Lung microvascular endothelial cell (primary cell): ENCODE measurements at places on chromosomes 6 and 20. TPM values are rescaled to one million over a fixed set of nuclear protein-coding genes. Genes with fewer than 3 reads are reported as not detected.

GRCh38 chr6:33147807-33148666 is 44.2 kb downstream of the COL11A2 start:
- DNase-seq: peak; percentile 53

DNA sequence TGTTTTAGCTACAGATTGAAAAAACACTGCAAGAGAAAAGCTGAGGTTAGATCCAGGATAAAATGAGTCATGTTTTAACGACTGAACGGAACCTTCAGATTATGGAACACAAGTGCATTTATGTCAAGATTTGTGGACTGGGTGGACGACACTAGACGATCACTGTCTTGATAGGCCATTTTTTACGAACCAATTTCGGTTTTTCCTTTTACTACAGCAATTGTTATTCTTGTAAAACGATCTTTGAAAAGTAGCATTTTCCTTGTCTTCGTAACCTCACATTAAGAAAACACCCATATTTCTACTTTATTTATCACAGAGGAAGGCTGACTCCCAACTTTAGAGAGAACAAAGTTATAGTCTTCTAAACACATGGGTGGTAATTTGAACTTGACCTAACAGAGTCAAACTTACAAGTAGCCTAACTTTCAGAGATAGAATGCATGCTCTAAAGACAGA is 294.2 kb upstream of the TCF21 start:
- DNase-seq: no peak

The SLC17A4 gene
- total RNA-seq: not detected in 2 replicates

DNA sequence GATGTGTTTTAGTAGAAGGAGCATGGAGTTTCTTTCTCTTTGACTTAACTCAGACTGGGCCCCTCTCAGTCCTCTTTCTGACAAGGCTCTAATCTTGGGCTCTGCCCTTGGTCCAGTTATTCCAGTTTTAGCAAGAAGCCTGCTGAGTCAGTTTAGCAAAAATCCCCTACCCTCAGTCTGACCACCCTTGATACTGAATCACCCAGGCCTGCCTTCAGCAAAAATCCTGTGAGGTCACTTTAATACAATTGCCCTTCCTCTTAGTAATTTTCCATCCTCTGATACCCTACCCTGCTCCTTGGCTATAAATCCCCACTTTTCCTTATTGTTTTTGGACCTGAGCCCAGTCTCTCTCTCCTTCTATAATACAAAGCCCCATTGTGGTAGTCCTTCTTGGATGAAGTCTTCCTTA is 326.7 kb upstream of the NOX3 start:
- peak; percentile 96 for DNase-seq
